ENCODE measurements at places on chromosomes 12 and 14. TPM values are rescaled to one million over a fixed set of nuclear protein-coding genes. Genes with fewer than 3 reads are reported as not detected.

DNA sequence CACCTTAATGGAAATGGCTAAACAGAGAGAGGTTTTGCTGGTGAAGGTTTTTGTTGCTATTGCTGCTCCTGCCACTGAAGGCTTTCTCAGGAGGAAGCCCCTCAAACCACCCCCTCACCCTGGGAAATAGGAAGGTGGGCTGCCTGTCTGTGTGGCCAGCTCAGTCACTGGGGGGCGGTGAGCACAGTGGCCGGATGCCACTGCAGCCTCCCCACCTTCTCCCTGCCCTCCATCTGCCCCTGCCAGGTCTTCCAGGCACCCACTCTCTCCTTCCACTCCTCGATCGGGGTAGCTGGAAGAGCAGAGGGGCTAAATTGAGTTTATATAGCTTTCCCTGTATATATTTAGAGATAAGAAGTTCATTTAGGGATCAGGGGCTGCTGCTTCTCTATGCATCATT is 80.8 kb downstream of the PAPOLA start:
- H3K36me3 ChIP-seq: no peaks in the 10 kb centered on the region
- H3K4me3 ChIP-seq: no peak overlapping the region
- DNase-seq: no peak

DNA sequence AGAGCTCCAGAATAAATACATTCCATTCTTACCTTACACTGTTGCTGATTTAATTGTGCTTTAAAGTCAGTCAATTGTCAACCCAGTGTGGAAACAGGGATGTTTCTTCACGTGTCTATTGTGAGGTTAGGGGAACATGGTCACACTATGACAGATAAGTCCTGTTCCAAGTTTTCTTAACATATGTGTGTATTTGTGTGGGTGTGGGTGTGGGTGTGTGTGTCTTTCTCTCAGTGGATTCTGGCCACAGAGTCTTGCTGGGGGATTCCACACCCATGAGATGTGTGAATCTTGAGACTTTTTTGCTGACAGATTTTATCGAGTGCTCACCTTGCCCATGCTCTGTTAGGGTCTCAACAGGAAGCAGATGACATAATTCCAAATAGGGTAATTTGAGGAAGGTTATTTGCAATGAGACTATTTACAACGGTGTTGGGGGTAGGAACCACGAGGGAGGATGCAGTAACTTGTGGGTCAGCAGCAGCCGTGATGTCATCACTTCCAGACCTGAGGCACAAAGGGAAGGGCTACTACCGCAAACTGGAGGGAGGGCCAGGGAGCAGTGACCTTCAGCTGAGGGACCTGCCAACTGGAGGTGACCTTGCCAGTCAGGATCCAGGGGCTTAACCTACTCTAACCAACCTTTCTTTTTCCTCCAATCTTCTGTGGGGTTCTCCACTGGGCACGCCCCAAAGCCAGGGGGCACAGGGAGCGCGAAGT is 1.9 kb upstream of the VRK1 start:
- H3K4me1 ChIP-seq: peaks cover 14% of the 10 kb centered on the region
- no peak overlapping the region for H3K27ac ChIP-seq
- no peak for DNase-seq
- no peak overlapping the region for H3K4me3 ChIP-seq

DNA sequence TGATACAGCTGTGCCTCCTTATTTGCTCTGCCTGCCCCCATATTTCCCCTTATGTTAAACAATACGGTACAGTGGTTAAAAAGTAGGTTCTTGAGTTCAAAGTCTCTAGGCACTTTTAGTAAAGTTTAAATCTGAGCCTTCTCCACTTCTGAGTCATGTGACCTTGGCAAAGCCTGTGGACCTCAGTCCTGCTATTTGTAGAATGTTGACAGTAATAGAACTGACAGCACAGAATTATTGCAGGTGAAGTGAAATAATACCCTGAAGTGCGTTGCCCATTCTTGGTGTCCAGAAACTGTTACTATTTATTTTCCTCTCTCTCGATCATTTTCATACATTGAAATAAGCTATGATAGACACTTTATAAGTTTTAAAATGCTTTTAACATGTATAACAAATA is 499.7 kb downstream of the EGLN3 start:
- no peak overlapping the region for H3K4me3 ChIP-seq
- H3K27me3 ChIP-seq: no peaks in the 10 kb centered on the region
- H3K4me1 ChIP-seq: no peaks in the 10 kb centered on the region
- DNase-seq: no peak
- no peak overlapping the region for H3K27ac ChIP-seq
- no peaks in the 10 kb centered on the region for H3K36me3 ChIP-seq

GRCh38 chr14:104557766-104558165 is 21.8 kb upstream of the C14orf180 start:
- H3K27ac ChIP-seq: peak overlapping the region; percentile 11
- H3K4me1 ChIP-seq: no peaks in the 10 kb centered on the region
- H3K27me3 ChIP-seq: peaks cover 23% of the 10 kb centered on the region
- H3K4me3 ChIP-seq: no peak overlapping the region
- no peak for DNase-seq

DNA sequence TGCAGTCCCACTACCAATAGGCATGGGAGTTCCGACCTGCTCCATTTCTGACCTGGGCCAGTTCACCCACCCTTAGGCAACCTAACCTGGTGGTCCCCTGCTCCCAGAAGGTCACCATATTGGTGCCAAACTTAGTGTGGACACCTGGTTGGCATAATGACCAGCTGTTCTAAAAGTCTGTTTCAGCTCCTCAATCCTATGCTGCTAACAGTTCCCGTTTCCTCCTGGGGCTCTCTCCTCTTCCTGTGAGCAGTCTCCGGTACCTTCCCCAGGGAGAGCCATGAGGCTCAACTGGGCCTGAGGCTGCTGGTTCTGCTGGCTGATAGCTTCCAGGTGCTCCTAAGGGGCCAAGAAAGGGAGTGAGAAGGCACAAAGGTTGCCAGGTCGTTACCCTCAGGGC is 15.9 kb upstream of the BLTP3B start:
- no peaks in the 10 kb centered on the region for H3K36me3 ChIP-seq
- H3K4me1 ChIP-seq: peaks cover 3% of the 10 kb centered on the region
- H3K27me3 ChIP-seq: no peaks in the 10 kb centered on the region
- no peak for DNase-seq

DNA sequence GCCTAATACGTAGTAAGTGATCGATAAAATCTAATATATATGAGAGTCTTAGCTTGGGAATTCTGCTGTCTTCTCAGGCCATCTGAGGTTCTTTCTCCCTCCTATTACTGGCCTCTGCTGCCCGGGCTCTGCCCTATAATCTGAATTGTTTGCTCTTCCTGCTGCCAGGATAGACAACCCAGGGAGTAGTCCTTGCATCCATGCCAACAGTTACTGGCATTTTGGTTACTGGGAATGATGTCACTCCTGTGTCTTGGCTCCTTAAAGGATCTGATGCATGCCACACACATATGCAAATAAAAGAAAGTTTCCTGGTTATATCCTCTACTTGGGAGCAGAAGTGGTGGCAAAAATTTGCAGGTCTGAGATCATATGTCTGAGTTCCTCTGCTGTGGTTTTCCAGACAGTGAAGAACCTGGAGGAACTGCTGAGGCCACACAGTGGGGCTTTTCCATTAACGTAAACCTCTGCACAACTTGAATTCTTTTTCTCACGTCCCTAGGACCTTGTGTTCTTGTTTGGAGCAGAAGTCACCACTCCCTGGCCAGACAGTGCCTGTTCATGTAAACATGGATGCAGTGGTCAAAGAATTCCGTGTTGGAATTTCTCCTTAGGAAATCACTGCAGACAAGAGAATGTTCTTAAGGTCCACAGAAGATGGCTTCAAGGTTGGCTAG is 320.6 kb upstream of the TBX3 start:
- DNase-seq: no peak
- H3K4me1 ChIP-seq: no peaks in the 10 kb centered on the region
- H3K36me3 ChIP-seq: no peaks in the 10 kb centered on the region
- H3K27me3 ChIP-seq: peaks cover 6% of the 10 kb centered on the region
- no peak overlapping the region for H3K4me3 ChIP-seq

GRCh38 chr12:92141591-92142121 is 4.0 kb downstream of the BTG1 start:
- H3K4me1 ChIP-seq: peaks cover 30% of the 10 kb centered on the region
- DNase-seq: peak; percentile 50
- H3K36me3 ChIP-seq: peaks cover 79% of the 10 kb centered on the region
- peak overlapping the region; percentile 95 for H3K27ac ChIP-seq
- no peaks in the 10 kb centered on the region for H3K27me3 ChIP-seq
- peak overlapping the region; percentile 98 for H3K4me3 ChIP-seq

DNA sequence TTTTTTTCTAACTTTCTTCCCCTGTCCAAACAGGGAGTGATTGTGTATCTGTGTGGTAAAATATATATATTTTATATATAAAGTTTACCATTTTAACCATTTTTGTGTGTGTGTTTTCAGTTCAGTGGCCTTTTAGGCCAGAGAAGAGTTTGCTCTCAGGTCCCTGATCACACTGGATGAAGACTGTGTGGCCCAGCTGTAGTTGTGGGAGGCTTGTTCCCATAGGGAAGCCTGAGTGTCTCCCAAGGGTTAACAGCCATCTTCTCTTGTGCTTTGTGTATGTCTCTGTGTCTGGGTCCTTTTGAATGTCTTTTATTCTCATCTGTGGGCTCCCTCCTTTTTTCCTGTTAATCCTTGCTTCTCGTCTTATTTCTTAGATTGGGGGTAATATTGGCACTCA is 23.4 kb downstream of the CGRRF1 start:
- H3K4me1 ChIP-seq: peaks cover 15% of the 10 kb centered on the region
- H3K27ac ChIP-seq: peak overlapping the region; percentile 76
- no peak for DNase-seq
- H3K4me3 ChIP-seq: no peak overlapping the region

DNA sequence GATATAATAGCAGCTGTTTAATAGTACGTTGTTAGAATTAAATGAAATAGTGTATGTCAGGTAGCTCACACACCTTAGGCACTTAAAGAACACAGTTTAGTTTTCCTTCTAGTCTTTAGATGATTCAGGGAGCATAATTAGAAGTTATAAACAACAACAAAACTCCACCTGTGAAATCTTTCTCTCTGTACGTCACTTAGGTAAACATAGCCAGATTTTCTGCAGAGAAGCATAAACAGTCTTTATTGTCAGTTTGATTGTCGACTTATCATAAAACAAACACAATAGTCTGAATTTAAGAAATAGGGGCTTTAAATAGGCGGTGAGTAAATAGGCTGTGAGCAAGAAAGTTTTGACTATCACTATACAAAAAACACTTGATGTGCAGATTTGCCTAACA is 84.6 kb upstream of the PKP2 start:
- no peaks in the 10 kb centered on the region for H3K36me3 ChIP-seq
- no peaks in the 10 kb centered on the region for H3K4me1 ChIP-seq

- DNase-seq: no peak
- H3K4me1 ChIP-seq: peaks cover 3% of the 10 kb centered on the region
- no peaks in the 10 kb centered on the region for H3K27me3 ChIP-seq
- H3K36me3 ChIP-seq: no peaks in the 10 kb centered on the region
- H3K4me3 ChIP-seq: no peak overlapping the region
- H3K27ac ChIP-seq: no peak overlapping the region
Observed at GRCh38 chr14:103707329-103708263, 7.7 kb downstream of the XRCC3 start.

- no peak overlapping the region for H3K4me3 ChIP-seq
- H3K4me1 ChIP-seq: no peaks in the 10 kb centered on the region
- H3K36me3 ChIP-seq: no peaks in the 10 kb centered on the region
- H3K27me3 ChIP-seq: no peaks in the 10 kb centered on the region
- no peak for DNase-seq
Observed at GRCh38 chr12:59070322-59070933, 150.1 kb upstream of the LRIG3 start.

DNA sequence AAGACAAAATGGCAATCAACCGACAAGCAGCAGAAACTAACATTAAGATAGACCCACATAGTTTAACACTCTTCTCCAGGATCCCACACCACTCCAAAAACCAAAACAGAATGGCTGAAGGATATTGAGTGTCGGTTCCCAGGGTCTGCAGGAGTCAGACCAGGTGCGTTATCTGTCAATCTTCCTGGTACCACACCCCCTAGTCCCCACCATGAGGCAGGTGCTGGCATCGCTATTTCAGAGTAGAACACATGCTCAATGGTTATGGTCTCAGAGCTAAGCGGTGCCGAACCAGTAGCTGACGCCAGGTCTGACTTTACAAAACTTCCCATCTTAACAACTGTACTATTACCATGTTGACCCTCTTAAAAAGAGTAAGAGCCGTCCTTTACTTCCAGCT is 10.2 kb downstream of the STX2 start:
- H3K27me3 ChIP-seq: no peaks in the 10 kb centered on the region
- no peaks in the 10 kb centered on the region for H3K36me3 ChIP-seq
- no peak overlapping the region for H3K27ac ChIP-seq
- DNase-seq: no peak
- H3K4me1 ChIP-seq: peaks cover 6% of the 10 kb centered on the region

SLC6A13 gene
- polyA plus RNA-seq: not detected

All from naive B cell (primary cell).